ENCODE measurements at places on chromosomes 1 and 21.

DNA sequence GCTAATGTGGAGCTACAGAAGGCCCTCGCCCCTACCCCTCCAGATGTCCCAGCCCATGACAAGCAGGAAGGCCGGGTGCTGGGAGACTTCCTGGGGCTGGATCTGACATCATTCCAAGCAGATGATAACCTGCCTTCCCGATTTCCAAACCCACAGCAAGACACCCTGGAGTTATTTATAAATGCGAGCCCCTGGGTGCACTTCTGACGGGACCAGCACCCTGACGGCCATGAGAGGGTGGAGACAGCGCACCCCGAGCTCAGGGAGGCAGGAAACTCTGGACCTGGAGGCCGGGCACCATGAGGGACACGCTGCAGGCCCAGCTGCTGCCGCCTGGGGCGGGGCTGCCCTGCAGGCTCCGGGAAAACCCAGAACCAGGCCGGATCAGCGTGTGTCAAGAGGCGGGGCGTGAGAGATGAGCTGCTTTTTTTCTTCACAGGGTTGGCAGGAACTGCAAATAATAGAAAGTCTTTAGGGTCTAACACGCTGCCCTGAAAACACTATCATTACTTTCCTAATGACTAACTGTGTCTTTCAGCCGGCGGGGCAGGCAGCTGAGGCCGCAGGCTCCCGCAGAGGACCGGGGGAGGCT lies 2.5 kb upstream of the PCBP3 start:
- DNase-seq, result peak; percentile 51

DNA sequence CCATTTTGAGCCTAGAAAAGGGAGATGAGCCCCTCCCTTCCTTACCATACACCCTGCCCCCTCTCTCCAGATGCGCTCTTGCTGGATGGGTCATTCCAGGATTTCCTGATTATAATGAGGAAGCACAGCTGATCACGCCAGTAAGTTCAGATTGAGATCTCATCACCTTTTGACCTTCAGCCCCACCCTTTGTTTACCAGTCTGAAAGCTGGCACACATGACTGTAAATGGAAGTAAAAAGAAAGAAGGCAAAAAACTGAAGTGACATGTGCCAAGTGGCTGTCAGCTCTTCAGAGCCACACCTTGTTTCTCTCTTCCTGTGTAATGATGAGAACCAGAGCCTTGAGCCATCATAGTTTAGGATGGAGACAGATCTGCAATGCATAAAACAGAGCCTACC lies 27.9 kb downstream of the S1PR1 start:
- no peak for DNase-seq

- no peak for DNase-seq
Measured at GRCh38 chr21:34132926-34133325, 59.5 kb downstream of the MRPS6 start.

GRCh38 chr1:53308506-53308905 lies 19.4 kb downstream of the LRP8 start:
- no peak for DNase-seq

DNA sequence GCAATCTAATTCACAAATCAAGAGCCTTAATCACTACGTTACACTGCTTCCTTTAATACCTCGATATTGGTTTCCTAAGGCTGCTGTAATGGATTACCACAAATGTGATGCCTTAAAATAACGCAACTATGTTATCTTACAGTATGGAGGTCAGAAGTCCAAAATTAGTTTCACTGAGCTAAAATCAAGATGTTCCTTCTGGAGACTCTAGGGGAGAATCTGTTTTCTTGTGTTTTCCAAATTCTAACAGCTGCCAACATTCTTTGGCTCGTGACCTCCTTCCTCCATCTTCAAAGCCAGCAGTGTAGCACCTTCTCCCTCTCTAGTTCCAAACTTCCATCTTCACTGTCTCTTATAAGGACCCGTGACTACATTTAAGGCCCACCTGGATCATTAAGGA lies 335.0 kb upstream of the NFIA start:
- DNase-seq, result no peak

- DNase-seq, result no peak
Measured at GRCh38 chr1:161229896-161230295, 4.0 kb downstream of the TOMM40L start.

DNA sequence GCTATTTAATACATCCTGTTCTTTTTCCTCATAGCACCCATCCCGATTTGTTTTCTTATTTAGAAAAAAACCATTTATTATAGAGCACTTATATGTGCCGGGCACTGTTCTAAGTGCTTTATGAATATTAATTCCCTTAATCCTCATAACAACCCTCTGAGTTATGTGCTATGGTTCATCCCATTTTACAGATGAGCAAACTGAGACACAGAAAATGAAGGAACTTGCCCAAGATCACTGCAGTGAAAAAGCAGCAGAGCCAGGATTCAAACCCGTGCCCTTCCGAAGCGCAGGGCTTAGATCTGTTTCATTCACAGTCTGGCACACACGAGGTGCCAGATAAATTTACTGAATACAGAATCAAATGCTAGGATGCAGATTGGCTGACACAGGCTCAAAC lies 85.1 kb upstream of the ZC3H12A start:
- DNase-seq, result no peak

DNA sequence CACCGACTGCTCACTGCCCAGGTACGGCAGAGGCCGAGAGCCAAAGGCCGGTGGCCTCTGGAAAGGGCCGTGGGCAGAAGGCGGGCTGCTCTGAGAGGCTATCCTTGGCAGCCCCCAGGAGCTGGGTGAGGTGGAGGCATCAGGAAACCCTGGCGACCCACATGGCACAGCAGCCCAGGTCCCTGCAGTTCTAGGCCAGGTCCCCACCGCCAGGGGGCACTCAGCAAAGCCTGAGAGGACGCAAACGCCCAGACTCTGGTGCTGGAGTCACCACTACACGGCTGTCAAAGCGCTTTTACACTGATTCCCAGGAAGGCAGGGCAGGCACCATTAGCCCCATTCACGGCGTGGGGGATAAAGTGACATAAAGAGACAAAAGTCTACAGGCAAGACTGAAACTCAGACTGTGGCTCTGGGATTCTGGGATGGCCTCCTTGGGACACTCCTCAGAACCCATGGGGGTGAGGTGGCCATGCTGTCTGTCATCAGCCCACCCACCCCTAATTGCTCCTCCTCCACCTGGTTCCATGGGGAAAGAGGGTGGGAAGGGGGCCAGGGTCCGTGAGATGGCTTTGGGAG lies 4.9 kb downstream of the PLEKHG5 start:
- DNase-seq, result peak; percentile 79

GRCh38 chr21:31889460-31889859 lies 16.6 kb downstream of the HUNK start:
- no peak for DNase-seq

All from fibroblast of skin of abdomen (primary cell).